ENCODE measurements at places on chromosomes 6 and 20.

DNA sequence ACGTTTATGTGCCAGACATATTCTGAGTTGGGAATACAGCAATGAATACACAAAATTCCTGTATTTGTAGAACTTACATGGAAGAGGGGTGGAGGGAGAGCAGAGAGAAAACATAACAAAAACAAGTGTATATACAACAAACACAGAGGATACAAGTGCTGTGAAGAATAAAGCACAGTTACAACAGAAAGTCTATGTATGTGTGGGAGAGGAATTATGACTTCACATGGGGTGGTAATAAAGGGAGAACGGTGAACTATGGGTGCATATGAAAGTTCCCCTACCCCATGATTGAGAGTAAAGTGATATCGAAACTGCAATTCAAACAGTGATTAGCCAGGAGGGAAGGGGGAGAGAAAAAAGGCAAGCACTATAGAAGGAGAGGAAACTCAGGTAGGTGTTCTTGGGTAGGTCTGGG is 24.6 kb downstream of the HBS1L start:
- DNase-seq: no peak

DNA sequence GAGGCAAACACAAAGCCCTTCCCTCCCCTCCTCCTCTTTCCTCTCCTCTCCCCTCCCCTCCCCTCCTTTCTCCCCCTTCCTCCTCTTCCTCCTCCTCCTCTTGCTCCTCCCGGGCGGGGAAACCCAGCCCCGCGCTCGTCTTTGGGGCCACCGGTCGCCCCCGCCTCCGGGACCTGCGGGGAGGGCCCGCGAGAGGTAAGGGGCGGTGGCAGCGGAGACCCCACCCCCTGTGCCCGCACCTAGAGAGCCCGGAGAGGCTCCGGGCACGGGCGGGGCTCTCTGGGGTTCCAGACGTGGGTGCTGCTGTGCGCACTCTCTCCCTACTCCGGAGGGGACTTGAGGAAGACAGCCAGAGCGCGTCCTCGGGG is at the start of gene RIN2:
Gene RIN2, plus strand, starts transcription at position 126 of the 368 bp plus-strand sequence. CDS start 131,344 bp downstream, outside the sequence.
- peak; percentile 69 for DNase-seq

DNA sequence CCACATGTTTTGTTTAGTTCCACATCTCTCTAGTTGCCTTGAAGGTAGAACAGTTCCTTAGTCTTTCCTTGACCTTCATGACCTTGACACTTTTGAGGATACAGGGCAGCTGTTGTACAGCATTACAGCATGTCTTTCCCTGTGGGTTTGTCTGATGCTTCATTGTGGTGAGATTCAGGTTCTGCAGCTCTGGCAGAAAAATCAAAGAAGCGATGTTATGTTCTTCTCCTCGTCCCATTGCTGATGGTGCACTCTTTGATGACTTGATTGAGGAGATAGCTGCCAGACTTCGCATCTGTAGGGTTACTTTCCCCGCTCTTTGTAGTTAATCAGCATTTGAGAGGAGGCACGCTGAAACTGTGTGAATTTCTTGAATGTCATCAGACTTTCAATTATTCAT is 12.0 kb downstream of the CEBPB start:
- no peak for DNase-seq

GRCh38 chr6:155782320-155782731 is 326.7 kb upstream of the NOX3 start:
- DNase-seq: no peak

- DNase-seq: no peak
Measured at GRCh38 chr20:3632311-3633004, 30.7 kb downstream of the GFRA4 start.

DNA sequence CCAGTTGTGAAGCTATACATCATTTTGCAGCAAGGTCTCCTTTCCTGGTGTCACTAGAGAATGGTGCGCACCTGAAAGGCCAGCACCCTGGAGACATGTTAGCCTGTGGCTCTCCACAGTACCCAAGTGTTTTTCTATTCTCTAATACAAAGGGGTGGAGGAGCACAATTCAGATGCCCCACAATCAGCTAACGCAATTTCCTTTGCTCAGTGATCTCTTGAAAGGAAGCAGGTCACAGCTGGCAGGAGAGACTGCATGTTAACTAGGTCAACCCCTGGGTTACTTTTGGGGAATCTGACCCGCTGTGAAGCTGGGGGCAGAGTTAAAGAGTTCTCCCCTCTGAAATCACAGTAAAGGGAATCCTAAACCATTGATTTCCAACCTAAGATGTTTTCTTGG is 92.5 kb downstream of the B3GAT2 start:
- DNase-seq: no peak

DNA sequence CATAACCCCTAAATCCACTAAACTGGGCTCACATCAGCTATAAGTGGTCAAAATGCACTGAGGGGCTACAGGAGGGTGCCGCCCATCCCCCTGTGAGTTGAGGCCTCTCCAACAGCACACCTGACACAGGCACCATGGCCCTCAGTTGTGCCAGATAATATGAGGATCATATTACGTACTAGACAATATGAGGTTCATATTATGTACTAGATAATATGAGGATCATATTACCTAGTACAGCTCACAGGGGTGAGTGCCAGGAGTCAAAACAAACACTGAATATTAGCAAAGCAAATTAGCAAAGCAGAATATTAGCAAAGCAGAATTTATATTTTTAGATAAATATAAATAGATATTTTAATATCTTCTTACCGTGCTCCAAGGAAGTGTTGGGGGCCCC is 35.3 kb downstream of the CD24 start:
- DNase-seq: no peak

DNA sequence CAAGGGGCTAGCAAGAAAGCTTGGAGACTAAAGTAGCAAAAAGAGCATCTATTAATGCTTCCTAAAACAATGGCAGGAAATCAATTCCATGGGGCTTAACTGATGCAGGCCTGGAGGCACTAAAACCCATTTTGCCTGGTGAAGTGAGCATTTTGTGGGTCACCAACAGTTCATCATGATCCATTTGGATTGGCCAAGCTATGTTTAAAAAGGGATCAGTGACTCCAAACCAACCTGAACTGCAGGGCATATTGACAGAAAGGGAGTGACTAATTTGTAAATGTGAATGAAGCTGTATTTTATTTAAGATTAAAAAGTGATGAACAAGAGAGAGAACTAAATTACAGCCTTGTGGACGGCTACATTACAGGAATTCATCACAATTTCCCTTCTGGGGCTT is 132.0 kb downstream of the PCSK2 start:
- no peak for DNase-seq

All from caudate nucleus (tissue), 63 donors.